Thymus (tissue), 14 donors: ENCODE measurements at places on chromosomes 12 and 14.
A peak's percentile ranks its signal among the peaks of the same experiment; 100 is the strongest.

DNA sequence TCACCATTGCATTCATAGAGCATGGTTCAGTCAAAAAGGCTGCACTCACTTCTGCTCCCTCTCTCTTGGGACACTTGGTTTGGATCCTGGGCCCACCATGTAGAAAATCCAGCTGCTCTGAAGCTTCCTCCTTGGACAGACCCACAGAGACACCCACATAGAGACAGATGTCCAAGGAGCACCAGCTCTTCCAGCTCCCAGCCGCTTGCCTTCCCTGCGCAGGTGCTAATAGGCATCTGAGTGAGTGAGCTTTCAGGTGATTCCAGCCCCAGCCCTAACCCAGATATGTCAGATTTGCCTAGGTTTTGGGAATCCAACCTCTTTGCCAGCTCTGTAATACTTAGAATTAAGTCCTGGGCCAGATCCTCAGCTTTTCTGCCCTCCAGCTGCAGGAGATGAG, 38.6 kb downstream of the DLK1 start:
- DNase-seq, result no peak

DNA sequence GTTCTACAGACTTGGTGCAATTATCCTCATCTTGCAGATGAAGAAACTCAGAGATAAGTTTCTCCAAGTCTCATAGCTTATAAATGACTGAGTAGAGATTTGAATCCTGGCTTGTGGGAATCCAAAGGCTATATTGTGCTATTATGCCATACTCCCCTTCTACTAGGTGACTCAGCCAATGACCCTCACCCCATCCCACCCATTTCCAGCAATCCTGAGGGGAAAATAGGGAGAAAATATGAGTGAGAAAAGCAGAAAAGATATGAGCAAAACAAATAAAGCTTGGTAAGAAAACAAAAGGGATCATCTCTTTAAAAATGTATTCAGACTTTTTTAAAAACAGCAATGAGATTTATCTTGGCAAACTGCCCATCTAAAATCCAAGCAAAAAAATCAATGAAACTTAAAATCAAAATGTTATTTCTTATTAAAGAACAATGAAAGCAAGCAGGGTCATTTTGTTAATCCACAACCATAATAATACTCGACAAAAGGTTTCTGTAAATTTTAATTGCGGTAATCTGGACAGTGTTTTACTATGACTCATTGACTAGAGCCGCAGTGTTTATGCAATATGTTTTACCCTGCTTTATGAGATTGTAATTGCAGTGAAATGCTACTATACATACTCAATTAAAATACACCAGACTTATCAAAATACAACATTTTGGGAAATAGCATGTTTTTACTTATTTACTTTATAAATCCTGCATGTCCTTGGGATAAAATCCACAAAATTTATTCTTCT, 13.1 kb upstream of the LGR5 start:
- no peak for DNase-seq

GRCh38 chr12:57149245-57149900, 2.0 kb upstream of the LRP1-AS start:
- DNase-seq, result no peak

GRCh38 chr12:53159195-53159839, 21.2 kb upstream of the ZNF740 start:
- peak; percentile 72 for DNase-seq

DNA sequence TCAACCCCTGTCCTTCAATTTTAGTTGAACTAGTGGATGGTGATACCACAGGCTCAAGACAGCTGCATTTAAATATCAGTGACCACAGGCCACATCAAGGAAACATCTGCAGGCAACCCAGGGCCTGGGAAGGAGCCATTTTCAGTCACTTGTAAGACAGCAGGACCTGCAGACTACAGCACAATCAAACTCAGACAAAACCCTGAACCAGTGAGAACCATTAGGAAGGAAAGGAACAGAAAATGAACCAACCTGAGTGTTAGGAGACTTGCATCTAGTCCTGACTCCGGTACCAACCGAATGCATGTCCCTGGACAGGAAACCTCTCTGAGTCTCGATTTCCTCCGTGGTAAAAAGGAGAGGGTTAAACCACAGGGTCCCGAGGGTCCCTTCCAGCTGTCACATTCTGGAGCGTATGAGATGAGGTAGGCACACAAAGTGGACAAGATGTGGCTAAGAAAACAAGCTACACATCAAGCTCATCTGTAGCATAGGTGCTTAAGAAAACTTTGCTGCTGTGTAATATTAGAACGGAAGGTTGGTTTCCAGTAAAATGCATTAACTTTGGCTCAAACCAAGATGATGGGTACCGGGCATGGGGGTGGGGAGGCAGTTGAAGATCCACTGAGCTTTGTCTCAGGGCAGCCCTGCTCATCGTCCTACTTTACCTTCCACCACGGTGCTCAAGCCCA, 1.6 kb upstream of the CDKN1B start:
- peak; percentile 60 for DNase-seq

GRCh38 chr12:49201595-49202295, 12.9 kb upstream of the TUBA1A start:
- no peak for DNase-seq
